ENCODE measurements at places on chromosomes 1 and 21. TPM values are rescaled to one million over a fixed set of nuclear protein-coding genes. Genes with fewer than 3 reads are reported as not detected.

DNA sequence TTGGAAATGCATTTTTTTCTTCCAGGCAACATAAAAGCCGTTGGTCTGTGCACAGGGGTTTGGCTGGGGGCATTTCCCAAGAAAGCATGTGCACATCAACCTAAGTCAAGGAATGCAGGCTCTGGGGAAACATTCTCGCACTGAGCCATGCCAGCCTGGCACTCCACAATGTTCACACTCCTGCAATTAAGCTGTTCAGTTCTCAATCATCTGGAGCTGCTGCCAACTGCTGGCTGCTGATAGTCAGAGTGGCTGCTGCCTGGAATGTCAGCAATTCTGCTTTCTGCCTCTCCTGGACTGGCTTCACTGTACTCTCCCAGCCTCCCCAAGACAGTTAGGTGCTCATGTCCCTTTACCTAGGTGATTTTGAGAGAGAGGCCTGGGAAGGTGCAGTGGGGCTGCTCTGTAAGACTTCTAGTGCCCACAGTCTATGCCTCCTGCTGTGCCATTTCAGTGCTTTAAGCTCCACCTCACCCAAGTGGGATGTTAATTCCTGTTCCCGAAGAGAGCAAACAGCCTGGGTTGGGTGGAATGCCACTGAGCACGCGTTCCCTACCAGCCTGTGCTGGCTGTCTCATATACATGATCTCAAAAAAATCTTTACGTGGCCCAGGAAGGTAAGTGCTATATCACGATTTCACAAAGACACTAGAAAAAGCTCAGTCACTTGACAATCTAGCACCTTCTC is 131.7 kb downstream of the BRINP2 start:
- DNase-seq: no peak

DNA sequence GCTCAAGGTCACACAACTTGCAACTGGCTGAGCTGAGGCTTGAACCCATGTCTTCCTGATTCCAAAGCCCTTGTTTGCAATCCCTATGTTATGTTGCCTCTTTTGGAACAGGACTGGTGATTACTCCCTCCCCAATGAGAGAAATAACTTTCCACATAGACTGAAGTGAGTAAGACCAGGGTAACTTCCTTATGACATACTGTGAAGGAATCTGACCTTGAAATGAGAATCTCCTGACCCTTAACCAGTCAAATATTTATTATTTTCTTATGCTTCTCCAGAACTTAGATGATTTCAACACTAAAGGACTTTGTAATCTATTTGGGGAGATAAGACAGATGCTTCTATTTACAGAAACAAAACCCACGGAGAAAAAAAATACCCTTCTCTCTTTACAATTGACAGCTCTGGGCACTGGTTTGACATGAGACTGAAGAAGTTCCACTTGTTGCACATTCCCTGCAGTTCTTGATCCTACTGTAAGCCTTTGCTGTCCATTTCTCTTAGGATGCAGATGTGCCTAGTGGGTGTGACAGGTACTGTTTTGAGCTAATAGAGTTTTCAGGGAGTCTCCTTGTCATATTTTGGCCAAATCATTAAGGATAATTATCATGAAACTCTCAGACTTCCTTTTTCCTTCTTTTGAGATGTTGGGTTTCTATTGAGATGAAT is 3.9 kb upstream of the RPTN start:
- no peak for DNase-seq

DNA sequence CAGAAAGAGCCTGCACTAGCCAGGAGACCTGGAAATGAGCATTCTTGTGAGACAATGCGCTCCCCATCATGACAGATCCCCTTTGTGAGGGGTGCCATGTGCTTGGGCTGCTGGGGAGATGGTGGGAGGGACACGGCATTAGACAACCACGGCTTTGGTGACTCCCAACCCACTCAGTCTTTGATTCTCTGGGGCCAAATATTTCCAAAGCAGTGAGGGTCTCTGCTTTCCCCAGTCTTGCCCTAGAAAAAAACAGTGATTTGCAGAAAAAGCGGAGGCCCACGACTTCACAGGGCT is 10.2 kb downstream of the SLC45A3 start:
- DNase-seq: no peak

DNA sequence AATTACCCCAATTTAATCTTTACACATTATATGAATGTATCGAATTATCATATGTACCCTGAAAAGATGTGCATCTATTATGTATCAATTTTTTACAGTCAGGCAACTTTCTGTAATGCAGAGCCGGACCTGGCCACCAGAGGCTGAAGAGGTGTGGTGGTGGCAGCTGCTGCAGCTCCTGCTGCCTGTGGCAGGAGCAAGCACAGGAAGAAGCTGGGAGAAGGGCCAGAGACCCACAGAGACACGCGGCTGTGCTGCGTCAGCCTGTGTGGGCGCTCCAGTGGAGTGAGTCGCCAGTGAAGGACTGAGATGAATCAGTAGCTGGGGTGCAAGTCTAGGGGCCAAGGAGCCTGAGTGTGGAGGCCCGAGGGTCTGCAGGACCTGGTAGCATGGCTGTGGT is 74.3 kb upstream of the COG2 start:
- peak; percentile 32 for DNase-seq

Gene ZNF683
- 2.9 TPM for total RNA-seq

- DNase-seq: no peak
Observed at GRCh38 chr1:94554580-94554979, 13.0 kb upstream of the F3 start.

Gene KCNQ4
- total RNA-seq: 3.5 TPM

DNA sequence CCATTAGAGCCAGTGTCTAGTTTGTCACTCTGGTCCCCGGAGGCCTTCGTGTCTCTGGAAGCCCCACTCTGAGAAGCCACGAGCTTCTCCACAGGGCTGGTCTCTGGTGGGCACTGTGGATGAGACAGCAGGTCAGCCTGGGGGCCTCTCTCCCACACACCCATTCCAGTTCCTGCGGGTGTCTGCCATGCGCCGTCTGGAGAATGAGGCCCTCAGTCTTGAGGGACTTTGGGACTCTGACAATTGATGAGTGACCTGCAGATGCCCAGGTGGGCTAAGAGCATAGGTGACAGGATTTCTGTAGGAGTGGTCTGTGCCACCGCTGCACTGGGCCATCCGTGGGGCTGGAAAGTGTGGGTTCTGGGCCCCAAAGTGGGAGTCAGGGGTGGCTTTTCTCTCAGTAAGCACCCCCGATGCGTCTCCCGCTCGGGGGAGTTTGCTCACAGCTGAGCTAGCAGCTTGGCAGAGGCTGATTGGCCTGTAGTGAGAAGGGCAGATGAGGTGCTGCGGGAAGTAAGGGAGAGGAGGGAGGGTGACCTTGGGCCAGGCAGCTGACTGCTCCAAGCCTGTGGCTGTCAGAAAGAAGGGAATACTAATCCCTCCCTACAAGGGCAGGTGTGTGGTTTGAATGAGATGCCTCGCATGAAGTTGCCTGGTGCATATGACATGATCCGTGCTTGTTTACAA is 26.4 kb downstream of the LHX4 start:
- no peak for DNase-seq

Gene PRAMEF18
- not detected for total RNA-seq

Measured in mucosa of gallbladder (tissue), 1 donor.